Naive thymus-derived CD4-positive, alpha-beta T cell (primary cell): ENCODE measurements at places on chromosomes 2 and 18.

GRCh38 chr2:120108049-120108448, 95.2 kb downstream of the EPB41L5 start:
- DNase-seq: no peak

- DNase-seq: no peak
These were observed 262.7 kb upstream of the FN1 start for GRCh38 chr2:215698566-215698965.

DNA sequence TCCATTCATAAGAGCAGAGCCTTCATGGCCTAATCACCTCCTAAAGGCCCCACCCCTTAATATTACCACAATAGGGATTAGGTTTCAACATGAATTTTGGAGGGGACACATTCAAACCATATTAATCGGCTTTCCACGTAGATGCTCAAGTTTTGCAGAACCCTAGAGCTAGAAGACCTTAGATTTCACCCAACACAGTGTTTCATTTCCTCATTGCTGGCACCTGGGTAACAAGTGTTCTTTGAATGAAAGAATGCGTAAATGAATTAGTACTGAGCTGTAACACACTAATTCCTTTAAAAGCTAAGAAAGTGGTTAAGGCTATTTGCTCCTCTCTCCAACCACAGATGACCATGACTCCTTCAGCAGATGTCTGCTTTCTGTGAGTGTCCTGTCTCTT, 252.5 kb downstream of the SMAD2 start:
- no peak for DNase-seq

DNA sequence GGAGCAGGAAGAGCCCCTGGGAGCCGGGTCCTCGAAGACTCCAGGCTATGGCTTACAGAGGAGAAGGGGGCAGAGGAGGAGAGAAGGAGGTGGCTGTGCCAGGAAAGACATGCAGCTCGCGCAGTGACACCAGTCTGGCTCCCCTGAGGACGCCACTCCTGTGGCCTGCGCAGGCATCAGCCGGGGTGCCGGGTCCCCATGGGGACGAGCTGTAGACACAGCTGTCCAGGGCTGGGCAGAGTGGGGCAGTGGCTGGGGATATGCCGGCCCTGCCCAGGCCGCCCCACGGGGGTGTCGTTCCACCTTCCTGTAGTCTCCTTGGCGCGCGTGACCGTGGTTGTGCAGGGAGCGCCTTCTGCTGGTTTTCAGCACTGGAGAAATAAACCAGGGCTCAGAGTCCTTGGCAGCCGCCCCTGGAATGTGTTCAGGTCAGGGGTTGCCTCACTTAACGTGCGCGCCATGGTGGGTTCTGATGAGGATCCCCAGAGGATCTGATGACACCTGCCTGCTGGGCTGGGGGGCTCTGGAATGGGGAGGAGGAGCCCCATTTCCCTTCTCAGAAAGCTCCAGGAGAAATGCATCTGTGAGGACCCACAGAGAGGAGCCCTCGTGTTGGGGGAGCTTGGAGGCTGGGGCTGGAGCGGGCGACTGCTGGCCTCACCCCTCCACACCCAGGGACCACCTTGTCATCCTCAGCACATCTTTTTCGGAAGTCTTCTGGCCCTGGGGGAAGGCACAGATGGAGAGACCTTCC, 26.7 kb downstream of the RAMP1 start:
- no peak for DNase-seq
